ENCODE measurements at places on chromosomes 2 and 18.

DNA sequence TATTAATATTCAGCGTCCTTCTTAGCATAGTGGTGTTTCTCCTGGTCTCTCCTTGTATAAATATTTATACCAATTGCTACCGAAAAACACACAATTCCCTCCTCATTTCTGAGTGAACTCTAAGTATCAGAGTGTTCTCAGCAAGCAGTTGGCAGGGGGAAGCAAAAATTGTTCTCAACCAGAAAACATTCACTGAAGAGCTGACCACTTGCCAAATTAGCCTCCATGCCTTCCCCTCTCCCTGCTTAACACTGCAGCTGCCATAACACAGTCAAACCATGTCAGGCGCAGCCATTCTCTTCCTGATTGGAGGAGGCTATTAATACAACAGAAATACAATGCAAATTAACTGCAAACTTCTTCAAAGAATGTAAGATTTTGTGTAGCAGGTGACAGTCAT is 105.0 kb downstream of the COL6A3 start:
- DNase-seq: no peak
- peaks cover 6% of the 10 kb centered on the region for H3K36me3 ChIP-seq
- H3K27me3 ChIP-seq: peaks cover 3% of the 10 kb centered on the region

DNA sequence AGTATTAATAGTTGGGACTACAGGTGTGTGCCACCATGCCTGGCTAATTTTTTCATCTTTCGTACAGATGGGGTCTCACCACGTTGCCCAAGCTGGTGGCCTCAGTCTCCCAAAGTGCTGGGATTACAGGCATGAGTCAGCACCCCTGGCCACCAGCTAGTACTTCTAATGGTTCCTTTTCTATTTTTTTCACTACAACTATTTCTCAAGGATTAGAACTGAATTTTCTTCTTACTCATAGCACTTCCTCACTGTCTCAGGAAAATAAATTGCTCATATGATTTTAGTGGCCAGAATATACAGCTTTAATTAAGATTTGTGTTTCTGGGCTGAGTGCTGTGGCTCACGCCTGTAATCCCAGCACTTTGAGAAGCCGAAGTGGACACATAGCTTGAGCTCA is 43.2 kb upstream of the SOS1 start:
- no peak for DNase-seq
- H3K27me3 ChIP-seq: peaks cover 6% of the 10 kb centered on the region
- H3K4me3 ChIP-seq: no peak overlapping the region
- no peak overlapping the region for H3K27ac ChIP-seq

- peaks cover 10% of the 10 kb centered on the region for H3K4me1 ChIP-seq
- H3K27me3 ChIP-seq: peaks cover 2% of the 10 kb centered on the region
- H3K4me3 ChIP-seq: no peak overlapping the region
- no peak for DNase-seq
- H3K36me3 ChIP-seq: peaks cover 23% of the 10 kb centered on the region
- no peak overlapping the region for H3K27ac ChIP-seq
These were observed 95.7 kb downstream of the MAP3K20 start for GRCh38 chr2:173171321-173171720.

DNA sequence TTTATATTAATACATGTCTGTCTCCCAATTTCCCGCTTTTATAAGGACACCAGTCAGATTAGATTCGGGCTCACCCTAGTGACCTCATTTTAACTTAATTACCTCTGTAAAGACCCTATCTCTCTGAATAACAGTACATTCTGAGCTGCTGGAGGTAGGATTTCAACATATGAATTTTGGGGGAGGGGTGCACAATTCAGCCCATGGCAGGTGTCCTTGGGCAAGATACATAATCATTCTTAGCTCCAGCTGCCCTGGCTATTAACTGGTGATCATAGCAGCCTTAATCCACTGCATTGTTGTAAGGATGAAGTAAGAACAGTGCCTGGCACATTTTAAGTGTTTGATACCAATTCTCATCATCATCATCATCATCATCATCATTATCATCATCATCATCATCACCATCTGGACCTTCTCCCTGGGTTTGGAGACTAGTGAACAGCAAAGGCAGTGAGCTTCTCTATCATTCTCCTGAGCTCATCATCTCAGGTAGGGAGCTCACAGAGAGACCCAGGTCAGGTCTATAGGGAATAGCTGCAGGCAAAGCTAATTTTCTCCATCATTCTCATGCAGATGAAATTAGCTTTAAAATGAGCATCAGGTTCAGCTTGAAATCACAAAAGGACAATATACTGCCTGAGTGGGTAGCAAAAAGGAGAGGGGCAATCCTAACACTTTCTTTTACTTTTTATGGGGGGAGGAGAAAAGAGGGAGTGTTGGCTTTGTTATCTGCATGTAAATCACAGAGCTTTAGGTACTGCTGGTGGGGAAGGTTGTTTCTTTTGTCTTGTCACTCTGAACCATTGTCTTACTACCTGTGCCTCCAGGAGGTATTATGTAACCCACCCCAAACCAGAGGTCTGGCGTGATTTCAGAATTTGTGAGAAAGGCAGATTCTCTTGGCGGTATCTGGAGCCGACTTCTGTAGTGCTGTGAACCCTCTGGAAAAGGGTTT is 125.5 kb upstream of the SPRED2 start:
- no peak overlapping the region for H3K27ac ChIP-seq
- H3K27me3 ChIP-seq: peaks cover 32% of the 10 kb centered on the region
- no peak overlapping the region for H3K4me3 ChIP-seq

GRCh38 chr2:43848214-43848613 is 9.4 kb downstream of the ABCG8 start:
- H3K4me3 ChIP-seq: no peak overlapping the region
- H3K27me3 ChIP-seq: peaks cover 27% of the 10 kb centered on the region
- H3K4me1 ChIP-seq: no peaks in the 10 kb centered on the region
- no peak overlapping the region for H3K27ac ChIP-seq

GRCh38 chr2:159615367-159616285 is 722 bp downstream of the BAZ2B start:
- peak overlapping the region; percentile 96 for H3K4me3 ChIP-seq
- H3K4me1 ChIP-seq: peaks cover 51% of the 10 kb centered on the region
- peak overlapping the region; percentile 100 for H3K27ac ChIP-seq
- H3K27me3 ChIP-seq: peaks cover 3% of the 10 kb centered on the region
- H3K36me3 ChIP-seq: no peaks in the 10 kb centered on the region

DNA sequence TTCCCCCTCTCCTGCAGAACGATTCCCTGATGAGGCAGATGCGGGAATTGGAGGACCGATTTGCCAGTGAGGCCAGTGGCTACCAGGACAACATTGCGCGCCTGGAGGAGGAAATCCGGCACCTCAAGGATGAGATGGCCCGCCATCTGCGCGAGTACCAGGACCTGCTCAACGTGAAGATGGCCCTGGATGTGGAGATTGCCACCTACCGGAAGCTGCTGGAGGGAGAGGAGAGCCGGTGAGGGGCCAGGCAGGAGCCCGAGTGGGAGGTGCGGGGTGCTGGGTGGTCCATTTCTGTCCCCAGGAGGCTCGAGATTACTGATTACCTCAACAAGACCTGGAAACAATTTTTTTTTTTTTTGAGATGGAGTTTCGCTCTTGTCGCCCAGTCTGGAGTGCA is 3.1 kb downstream of the DES start:
- H3K36me3 ChIP-seq: no peaks in the 10 kb centered on the region
- peaks cover 28% of the 10 kb centered on the region for H3K27me3 ChIP-seq
- H3K27ac ChIP-seq: no peak overlapping the region
- no peak overlapping the region for H3K4me3 ChIP-seq

DNA sequence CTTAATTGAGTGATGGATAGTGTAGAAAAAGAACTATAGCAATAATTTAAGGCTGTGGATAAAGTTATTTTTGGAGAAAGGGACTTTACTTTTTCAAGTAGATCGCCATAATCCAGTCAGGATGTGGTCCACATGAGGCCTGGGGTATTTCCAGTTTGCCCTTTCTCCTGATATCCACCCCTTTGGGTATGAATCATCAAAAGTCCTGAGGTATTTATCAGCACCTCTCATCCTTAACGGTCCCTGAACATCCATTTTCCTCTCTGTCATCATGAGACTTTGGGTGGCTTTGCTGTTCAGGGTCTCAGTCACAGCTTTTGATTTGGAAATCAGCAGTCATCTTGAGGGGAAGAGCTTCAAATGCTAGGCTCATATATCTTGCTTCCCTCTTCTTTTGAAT is 39.3 kb upstream of the ELAC1 start:
- peaks cover 67% of the 10 kb centered on the region for H3K36me3 ChIP-seq
- H3K27ac ChIP-seq: no peak overlapping the region
- H3K4me1 ChIP-seq: no peaks in the 10 kb centered on the region

GRCh38 chr2:69934614-69934908 is 19.7 kb downstream of the MXD1 start:
- H3K36me3 ChIP-seq: peaks cover 41% of the 10 kb centered on the region
- H3K4me3 ChIP-seq: no peak overlapping the region
- DNase-seq: no peak
- no peaks in the 10 kb centered on the region for H3K27me3 ChIP-seq
- no peak overlapping the region for H3K27ac ChIP-seq
- H3K4me1 ChIP-seq: peaks cover 35% of the 10 kb centered on the region

- DNase-seq: no peak
- peaks cover 58% of the 10 kb centered on the region for H3K36me3 ChIP-seq
- H3K4me3 ChIP-seq: no peak overlapping the region
- H3K4me1 ChIP-seq: peaks cover 44% of the 10 kb centered on the region
- H3K27ac ChIP-seq: peak overlapping the region; percentile 59
These were observed 13.2 kb downstream of the ASB1 start for GRCh38 chr2:238439917-238440316.

DNA sequence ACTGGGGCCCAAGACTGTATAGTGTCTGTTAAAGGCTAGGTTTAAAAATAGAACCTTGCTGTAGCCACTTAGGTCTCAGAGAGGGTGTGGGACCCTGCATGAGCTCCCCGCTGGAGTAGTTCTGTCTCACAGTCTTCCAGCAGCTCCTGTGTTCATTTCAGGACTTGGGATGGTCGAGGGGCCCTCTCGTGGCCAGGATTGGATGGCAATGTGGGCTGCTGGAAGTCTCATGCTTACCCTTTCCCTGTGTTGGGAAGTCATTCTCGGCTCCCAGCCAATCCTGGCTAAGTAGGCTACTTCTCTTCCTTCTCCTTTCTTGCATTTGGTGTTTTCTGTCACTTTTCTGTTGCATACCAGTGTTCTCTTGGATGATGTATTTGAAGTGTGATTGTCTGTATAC is 284.0 kb upstream of the GCFC2 start:
- no peaks in the 10 kb centered on the region for H3K4me1 ChIP-seq
- no peak overlapping the region for H3K27ac ChIP-seq
- H3K4me3 ChIP-seq: no peak overlapping the region
- no peaks in the 10 kb centered on the region for H3K27me3 ChIP-seq

DNA sequence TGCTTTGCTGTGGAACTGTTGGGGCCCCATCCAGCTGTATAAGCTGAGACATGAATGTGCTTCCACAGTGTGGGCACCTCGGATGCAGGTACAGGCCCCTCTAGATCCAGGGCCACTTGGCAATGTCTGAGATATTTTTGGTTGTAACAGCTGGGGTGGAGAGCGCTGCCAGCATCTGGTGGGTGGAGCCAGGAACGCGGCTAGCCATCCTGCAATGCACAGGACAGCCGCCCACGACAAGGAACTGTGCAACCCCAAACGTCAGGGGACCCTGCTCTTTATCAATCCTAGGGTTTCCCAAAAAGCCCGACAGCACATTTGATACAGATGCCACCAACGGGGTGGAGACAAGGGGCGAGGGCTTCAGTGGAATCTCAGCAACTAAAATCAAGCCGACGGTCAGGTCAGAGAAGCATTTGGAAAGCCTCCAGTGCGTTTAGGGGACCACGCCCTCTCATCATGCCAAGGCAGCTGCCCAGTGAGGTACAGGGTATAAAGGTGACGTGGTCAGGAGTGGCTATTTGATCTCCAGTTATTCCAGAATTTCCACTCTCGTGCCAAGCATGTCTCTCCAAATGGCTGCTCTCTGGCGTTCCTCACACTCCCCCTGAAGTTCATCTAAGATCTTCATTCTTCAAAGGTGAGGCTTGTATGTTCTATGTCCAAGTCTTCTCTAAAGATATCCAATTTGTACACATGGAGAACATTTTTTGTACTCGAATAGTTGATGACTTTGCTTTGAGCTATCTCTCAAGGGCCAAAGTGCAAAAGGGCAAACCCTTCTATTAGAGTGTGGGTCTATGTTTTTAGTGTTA is 55.7 kb downstream of the LRRFIP1 start:
- peaks cover 4% of the 10 kb centered on the region for H3K27me3 ChIP-seq
- peaks cover 41% of the 10 kb centered on the region for H3K4me1 ChIP-seq
- H3K27ac ChIP-seq: no peak overlapping the region
- no peak for DNase-seq

GRCh38 chr2:237669283-237669627 is 41.9 kb downstream of the LRRFIP1 start:
- peaks cover 6% of the 10 kb centered on the region for H3K27me3 ChIP-seq
- H3K27ac ChIP-seq: peak overlapping the region; percentile 90
- DNase-seq: no peak
- peaks cover 95% of the 10 kb centered on the region for H3K4me1 ChIP-seq
- no peaks in the 10 kb centered on the region for H3K36me3 ChIP-seq

DNA sequence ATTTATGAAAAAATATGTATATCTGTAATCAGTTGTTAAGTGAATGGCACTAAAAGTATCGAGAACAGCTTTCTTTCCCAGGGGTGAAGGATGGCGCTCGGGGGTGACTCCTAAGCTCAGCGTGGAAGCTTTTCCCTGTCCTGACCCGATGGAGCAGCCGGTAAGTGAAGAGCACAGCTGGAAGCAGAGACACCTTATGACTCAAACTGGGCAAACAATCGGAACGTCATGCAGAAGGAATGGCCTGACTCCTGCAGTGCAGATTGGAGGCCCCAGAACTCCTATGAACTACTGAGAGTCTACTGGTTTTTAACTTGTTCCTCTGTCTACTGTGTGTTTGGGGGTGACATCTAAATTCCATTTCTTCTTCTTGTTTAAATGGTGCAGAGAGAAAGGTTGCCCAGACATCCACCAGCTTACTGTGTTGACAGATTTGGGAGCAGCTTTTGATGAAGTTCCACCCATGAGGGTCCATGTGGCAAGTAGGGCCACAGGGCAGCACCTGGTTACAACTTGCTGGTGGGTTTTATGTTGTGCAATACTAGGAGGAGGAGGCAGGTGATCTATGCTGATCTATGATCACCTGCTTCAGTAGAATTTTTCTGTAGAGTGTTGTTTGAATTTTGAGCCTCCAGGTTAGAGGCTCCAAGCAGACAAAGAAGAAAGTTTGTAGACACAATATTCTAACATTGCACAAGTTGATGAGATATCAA is 52.8 kb upstream of the TMEM182 start:
- no peaks in the 10 kb centered on the region for H3K27me3 ChIP-seq
- no peak overlapping the region for H3K4me3 ChIP-seq
- no peak for DNase-seq
- H3K27ac ChIP-seq: no peak overlapping the region
- H3K36me3 ChIP-seq: no peaks in the 10 kb centered on the region

DNA sequence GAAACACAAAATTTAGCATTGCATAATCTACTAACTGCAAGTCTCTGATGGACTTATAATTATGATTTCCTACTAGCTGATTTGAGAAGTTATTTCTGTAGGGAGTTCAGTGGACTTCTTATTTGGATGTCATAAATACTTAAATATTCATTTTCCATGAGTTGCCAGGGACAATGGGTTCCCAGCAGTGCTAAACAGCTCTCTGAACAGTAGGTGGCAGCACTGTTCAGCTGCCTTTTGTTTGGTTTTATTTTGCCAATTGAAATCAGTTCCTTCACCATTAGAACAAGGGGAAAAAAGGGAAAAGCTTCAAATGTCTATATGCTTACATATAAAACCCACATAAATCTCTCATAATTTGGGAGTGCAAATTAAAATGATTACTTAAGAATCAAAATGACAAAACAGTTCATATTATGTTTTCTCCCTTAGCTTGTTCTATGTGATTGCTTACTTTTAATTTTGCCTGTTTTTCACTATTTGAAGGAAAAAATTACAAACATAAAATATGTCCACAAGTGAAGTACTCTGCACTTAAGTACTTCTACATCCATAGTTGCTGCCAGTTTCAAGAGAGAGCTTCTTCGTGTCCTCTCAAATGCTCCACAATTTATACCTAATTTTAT is 898.9 kb downstream of the CPS1 start:
- peaks cover 19% of the 10 kb centered on the region for H3K36me3 ChIP-seq
- DNase-seq: peak; percentile 41
- no peaks in the 10 kb centered on the region for H3K27me3 ChIP-seq

Data from nephron progenitor cell (in vitro differentiated cells).